ENCODE measurements at places on chromosomes 2 and 18.
A peak's percentile ranks its signal among the peaks of the same experiment; 100 is the strongest.

- no peak for DNase-seq
Measured at GRCh38 chr2:192288295-192288694, 93.6 kb upstream of the TMEFF2 start.

- DNase-seq, result no peak
Measured at GRCh38 chr2:115396579-115396978, 954.1 kb downstream of the DPP10 start.

- no peak for DNase-seq
Measured at GRCh38 chr18:45317948-45318640, 297.2 kb upstream of the SLC14A2 start.

DNA sequence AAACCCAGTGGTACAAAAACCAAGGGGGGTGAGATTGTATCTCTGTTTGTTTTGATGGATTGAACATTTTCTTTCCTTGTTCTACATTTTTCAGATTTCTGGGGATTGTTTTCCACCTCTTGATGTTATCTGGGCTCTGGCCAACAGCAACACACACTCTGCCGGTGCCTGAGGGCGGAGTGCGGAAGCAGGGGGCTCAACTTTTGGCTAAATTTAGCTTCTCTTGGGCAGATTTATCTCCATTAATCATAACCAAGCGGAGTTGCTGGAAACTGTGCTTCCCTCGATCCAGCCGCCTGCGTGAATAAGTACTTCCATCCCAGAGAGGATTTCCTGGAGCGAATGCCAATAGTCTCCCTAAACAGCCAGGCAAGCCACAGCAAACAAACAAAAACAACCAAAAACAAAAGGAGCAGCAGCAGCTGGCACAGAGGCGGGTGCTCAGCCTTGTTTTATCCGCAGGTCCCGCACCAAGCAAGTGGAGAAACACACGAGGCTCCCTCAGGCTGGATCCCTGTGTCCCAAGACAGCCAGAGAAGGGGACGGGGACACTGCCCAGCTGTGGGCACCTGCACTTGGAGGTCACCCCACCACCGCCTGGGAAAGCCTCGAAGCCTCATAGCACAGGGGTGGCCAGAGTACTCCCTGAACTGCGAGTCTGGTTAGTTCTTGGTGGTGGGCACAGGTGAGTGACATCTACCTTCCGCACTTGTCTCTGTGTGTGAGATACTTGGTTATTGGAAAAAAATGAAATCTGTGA is 143.4 kb downstream of the NDUFA10 start:
- DNase-seq, result no peak

DNA sequence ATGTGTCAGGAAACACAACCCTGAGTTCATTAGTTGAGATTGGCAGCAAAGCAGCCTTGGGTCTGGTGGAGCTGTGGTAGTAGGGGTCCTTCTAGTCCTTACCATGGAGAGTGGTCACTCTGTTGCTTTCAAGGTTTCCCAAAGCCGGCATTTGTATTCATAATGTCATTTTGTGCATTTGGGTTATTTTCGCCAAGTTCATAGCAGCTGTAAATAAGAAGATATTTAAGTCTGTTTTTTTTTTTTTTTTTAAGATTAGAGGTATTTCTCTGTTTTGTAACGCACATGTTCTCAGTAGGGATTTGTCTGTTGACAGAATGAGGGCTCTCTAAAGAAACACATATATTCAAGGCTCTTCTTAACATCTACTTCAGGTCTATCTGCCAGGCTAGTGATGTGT is 114.1 kb downstream of the PRPF40A start:
- DNase-seq, result no peak

DNA sequence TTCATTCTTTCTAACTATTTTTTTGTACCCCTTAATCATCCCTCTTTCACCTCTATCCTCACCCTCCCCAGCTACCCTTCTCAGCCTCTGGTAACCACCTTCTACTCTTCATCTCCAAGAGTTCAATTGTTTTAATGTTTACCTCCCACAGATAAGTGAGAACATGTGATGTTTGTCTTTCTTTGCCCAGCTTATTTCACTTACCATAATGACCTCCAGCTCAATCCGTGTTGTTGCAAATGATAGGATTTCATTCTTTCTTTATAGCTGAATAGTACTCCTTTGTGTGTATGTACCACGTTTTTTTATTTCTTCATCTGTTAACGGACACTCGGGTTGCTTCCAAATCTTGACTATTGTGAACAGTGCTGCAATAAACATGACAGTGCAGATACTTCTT is 22.1 kb upstream of the TMEM37 start:
- DNase-seq, result peak; percentile 46

DNA sequence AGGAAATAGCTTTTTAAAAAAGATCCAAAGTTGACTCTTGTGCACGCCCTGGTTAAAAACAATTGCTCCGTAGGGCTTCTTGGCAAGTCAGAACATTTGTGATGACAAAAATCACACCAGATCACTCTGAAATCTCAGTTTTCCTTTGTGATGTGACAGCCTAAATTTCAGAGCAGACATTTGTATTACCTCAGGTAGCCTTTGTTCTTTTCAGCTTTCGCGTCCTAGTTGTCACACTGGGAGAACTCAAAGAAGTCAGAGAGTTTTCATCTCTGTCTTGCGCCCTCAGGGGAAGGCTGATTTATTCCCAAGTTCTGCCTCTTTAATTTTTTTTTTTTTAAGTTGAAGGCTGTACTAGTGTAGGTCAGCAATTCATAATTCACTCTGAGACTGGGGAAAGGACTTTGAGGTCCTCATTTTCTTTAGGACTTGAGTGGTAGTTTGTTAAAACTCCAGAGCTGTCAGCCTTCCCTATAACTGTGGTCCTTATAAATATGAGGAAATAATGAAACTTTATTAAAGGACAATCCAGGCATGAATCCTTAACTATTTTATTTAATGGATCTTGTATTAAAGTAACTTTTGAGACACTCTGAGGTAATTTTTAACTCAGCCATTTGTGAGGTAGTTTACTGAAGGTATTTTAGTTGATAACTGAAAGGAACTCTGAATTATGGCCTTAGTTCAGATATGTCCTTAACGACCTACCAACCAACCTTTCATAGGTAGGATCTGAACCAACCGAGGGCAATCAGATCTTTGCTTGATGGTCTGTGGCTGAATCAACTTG is 525.1 kb upstream of the FAM98A start:
- no peak for DNase-seq

GRCh38 chr2:84394628-84395027 is 64.5 kb downstream of the SUCLG1 start:
- DNase-seq, result no peak

DNA sequence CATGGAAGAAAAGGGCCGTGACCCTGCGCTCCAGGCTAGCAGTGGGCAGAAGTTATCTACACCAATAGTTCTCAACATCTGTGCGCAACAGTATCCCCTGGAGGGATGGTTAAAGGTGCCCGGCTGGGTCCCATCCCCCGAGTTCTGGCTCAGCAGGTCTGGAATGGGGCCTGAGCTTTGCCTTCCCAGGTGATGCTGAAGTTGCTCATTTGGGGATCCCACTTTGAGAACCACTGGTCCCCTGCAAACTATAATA is 31.1 kb downstream of the DNMT3A start:
- no peak for DNase-seq

GRCh38 chr18:76621226-76621625 is 126.2 kb upstream of the ZNF516 start:
- peak; percentile 50 for DNase-seq

DNA sequence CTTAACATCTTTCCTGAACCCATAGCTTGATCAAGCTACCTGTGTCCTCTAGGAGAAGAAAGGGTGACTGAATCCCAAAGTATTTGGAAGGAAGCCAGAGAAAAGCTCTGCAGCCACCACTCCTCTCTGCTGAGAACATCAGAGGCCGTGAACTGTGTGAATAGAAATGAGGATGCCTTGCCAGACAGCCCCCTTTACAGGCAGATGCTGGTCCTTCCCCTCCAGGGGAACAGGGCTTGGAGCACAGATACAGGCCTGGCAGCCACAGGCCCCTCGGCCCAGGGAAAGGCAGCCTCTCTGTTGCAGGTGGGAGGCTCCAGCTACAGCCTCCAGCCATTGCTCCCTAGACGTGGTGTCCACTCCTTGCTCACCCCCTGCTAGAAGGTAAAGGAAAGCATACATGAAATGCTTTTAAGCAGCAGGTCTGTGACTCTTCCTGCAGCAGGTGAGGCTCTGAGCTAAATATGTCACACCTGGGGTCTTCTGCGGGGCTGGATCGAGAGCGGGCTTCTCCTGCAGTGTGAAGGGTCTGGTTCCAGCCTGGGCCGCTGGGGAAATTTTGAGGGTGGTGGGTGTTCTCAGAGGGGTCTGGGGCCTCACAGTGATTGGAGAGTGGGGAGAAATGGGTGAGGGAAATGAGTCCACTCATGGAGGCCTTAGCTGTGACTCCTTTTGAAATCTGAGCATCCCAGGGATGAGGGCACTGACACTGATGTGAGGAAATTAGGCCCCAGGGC is 234.0 kb downstream of the KLHL29 start:
- no peak for DNase-seq

- no peak for DNase-seq
Measured at GRCh38 chr2:218043100-218043499, 26.0 kb upstream of the RUFY4 start.

GRCh38 chr2:65834771-65835475 is 402.5 kb upstream of the SPRED2 start:
- DNase-seq, result no peak

DNA sequence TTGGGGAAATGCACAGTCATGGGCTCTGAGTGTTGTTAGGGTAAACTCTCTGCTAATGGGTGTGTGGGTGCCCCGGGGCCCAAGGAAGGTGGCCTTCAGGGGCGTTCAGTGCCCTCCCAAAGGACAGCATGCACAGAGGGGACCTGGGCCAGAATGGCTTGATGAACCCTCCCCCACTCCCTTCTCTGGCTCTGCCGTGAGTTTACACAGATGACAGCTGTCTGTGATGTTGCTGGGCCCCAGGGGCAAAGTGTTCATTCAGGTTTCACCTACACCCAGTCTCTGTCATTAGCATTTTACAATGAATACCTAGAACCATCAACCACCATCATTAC is 3.2 kb downstream of the NPPC start:
- no peak for DNase-seq

- no peak for DNase-seq
Measured at GRCh38 chr2:69641887-69642708, 1.4 kb downstream of the AAK1 start.

DNA sequence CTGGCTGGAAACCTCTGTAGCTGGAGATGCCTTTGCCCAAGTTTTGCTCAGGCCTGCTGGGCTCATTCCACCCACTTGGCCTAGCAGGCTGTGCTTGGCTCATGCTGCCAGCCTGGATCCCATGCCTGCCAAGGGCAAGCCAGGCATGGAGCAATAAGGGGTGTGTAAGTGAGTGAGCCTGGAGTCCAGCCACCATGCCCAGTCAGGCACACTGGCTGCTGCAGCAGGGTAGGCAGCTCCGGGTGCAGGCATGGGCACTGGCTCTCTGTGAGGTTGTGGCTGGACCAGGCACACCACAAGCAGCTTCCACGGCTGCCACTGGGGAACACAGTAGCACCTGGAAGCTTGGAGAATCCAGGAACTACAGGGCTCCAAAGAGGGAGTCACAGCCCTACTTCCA is 147.7 kb upstream of the HS6ST1 start:
- no peak for DNase-seq

GRCh38 chr18:10055125-10055750 is 141.4 kb downstream of the VAPA start:
- DNase-seq, result no peak

- DNase-seq, result no peak
Measured at GRCh38 chr2:69114534-69114933, 101.6 kb downstream of the ANTXR1 start.

- DNase-seq, result no peak
Measured at GRCh38 chr2:186884587-186884986, 35.6 kb upstream of the ZSWIM2 start.

GRCh38 chr2:217714287-217714751 is 288.5 kb downstream of the TNS1 start:
- no peak for DNase-seq

GRCh38 chr2:27071990-27072830 is 756 bp upstream of the OST4 start:
- no peak for DNase-seq

DNA sequence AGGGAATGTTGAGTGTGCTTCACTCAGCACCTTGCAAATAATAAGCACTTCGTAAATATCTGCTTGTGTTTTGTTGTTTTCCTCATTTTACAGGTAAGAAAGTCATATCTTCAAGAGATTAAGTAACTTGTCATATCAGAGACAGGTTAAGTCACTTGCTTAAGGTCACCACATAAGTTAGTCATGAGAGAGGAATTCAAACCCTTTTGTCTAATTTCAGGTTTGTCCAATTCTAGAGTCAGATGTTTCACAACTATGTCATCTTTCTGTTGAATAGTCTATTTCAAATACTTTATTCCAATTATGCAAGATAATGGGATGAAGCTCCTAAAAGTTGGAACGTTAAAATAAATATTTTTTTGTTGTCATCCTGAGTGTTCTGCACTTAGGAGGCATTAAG is 13.5 kb upstream of the CUL3 start:
- no peak for DNase-seq

DNA sequence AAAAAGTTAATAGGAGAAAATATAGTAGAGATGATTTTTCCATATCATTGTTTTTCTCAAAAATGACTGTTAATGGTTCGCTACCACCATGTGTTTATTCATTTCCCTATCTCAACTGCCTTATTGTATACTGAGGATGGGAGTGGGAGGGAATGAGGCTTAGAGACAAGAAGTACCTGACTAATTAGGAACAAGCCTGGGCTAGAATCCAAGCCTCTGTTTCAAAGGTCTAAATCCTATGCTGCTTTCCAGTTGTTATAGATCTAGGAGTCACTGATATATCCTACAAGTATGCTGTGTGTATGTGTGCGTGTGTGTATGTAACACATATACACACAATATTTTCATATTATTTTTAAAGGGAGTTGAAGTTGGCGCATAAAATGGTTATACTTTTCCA is 465.9 kb downstream of the EPHA4 start:
- DNase-seq, result no peak

GRCh38 chr2:210577263-210578071 is 21.1 kb downstream of the CPS1 start:
- peak; percentile 19 for DNase-seq

DNA sequence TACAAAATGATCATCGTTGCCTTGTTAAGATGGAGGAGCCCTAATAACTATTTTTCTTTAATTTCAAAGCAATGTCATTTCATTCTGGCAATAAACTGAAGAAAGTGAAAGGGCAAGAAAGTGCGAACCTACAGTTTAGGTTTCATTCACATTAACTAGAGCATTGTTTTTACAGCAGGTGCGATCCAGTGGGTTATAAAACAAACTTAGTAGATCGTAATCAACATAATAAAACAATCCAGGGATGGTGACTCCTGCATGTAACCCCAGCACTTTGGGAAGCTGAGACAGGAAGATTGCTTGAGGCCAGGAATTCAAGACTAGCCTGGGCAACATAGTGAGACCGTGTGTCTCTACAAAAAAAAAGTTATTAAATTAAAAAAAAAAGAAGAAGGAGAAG is 51.1 kb downstream of the AP1S3 start:
- DNase-seq, result no peak
